ENCODE measurements at places on chromosomes 16 and 17.

DNA sequence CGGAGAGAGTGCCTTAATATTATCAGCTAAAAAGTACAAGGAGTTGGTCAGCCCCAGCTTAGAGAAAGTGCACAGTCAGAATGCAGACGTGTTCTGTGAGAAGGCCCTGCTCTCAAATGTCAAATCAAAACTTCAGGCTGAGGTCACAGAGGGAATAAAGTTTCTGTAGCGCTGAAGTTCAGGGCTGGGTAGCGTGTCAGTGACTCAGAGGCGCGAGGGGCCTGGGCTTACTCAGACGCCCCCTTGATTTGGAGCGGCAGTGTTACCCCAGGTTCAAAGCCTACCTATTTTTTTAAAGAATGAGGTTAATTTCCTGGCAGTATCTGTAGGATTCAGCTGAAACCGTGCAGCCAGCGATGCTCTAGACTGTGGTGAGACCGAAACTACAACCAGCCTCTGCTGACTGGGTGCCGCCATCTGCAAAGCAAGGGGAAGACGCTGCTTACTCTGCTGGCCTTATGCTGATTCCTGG is 4.8 kb downstream of the CIAO3 start:
- DNase-seq: no peak

- no peak for DNase-seq
Measured at GRCh38 chr17:7022781-7023571, at the start of gene BCL6B. TSS of gene BCL6B (plus strand) at chr17:7023050. CDS start at chr17:7023672, 622 bp downstream.

DNA sequence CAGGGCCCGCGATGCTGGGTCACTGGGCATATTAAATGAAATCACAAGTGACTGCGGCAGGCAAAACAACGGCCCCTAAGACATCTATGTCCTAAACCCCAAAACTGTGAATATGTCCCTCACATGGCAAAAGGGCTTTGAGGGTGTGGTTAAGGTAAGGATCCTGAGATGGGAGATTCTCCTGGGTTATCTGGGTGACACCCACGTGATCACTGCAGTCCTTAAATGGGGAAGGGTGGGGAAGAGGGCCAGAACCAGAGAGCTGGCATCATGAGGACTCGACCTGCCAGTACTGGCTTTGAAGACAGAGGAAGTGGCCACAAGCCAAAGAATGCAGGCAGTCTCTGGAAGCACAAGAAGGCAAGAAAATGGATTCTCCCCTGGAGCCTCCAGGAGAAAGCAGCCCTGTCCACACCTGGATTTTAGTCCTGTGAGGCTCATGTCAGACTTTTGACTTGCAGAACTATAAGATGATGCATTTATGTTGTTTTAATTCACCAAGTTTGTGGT is 12.5 kb downstream of the COTL1 start:
- DNase-seq: no peak

DNA sequence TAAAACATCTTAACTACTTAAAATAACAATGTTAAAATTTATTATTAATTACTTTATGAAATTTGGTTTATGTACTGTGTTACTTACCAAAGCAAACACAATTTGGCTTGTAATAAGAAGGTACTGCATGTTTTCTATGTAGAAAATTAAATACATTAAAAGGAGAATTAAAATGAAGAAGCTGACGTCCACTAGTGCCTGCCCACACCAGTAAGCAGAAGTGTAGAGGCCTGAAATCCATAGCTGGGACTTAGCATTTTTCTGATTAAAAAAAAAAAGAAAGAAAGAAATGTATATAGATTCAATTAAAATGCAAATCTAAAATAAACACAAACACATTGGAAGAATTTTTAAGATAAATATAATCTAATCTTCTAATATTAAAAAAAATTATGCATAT is 35.8 kb upstream of the ABCA9 start:
- DNase-seq: no peak

DNA sequence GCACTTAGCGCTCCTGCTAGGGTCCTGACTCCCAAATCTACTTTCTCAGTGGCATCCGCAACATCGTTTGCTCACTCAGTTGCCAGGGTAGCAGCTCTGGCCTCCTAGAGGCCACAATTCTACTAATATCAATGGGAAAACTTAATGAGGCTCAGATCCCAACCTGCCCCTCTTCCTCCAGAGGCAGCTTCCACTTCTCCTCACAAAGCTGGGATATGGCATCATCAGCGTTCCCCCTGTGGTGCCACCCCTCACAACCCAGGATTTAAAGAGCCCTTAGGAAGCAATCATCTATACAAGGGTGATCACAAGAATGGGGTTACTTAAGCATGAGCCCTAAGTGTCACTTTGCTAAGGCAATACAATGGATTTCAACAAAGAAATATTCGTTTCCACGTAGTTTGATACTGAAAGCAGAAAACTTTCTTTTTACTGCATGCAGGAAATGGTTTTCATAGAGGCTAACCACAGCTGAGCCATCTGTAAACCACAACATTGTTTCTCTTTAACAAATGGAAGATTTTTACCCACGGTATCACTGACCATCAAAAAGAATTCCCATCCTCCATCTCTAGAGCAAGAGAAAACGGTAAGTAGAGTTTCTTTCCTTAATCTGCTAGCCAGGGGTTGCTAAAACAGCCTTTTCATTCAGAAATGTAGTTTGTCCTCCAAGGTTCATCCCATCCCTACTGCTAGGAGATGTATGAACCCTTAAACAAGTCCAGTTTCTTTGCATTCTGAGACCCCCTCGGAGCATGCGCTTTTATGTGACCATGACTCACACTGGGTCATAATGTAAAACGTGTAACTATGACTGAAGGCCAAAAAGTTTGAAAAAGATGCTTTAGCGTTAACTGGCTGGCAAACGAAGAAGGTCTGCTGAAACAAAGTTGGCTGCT is 68.3 kb upstream of the BCAR1 start:
- DNase-seq: no peak

DNA sequence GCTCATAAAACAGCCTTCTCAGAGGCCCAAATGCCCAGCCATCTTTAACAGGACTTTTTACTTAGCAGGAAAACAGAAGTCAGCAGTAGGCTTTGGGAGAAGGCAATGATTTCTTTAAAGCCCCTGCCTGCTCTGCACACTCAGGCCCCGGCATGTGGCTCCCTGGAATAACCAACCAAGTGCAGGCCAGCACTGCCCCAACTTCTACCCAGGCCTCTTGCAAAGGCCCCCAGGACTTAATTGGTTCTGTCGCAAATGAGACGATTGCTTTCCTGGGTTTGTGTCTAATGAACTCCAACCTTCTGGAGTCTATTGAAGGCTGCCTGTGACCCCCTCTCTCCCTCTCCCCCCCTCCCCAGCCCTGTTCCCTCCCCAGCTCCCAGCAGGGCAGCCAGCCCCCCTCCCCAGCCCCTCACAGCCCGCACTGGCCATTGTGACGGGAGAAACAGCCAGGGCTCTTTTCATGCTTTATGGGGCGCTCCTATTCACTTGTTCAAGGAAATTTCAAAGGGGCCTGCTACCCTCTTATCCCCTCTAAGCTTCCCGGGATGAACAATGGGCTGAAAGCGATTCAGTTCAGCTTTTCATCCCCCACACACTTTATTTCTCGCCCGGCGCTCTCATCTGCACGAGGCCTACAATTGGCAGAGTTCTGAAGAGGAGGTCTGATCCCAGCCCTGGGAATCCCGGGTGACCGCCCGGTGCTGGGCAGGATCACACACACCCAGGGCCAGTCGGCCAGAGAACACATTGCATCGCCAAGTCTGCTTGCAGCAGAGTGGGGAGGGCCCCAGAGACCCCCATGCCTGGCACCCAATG is 15.5 kb downstream of the AXIN2 start:
- DNase-seq: no peak

DNA sequence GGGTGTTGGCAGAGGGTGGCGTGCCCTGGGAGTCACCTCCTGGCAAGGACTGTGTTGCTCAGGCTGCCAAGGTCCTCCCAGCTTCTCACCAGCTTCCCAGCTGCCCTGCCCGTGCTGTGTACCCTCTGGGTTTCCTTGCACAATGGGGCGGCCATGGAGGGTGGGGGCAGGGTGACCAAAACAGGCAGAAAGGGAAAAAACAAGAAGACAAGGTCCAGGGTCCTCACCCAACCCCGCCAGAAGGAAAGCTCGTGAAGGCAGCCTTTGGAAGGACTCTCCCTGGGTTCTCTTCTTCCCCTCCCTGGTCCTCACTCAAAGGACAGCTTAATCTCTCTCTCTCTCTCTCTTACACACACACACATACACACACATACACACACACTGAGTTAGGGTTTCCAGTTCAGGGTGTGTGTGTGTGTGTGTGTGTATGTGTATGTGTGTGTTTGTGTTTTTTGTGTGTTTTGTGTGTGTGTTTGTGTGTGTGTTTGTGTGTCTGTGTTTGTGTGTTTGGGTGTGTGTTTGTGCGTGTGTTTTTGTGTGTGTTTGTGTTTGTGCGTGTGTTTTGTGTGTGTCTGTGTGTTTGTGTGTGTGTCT is 2.0 kb downstream of the SLC13A5 start:
- DNase-seq: no peak

DNA sequence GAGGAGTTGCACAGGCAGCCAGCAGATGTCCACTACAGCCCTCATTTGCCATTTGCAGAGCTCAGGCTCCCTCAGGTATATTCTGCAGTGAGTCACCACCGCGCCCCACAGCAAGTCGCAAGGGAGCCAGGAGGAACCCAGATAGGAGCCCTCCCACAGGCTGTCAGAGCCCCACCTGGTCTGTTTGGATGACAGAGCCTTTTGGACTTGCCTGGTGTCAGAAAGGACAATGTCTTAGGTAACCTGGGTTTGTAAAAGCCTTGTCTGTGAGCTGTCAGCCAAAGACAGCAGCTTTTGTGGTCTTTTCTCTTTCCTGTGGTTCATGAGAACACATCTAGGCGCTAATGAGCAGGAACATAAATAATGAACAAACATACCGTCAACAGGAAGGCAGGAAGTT is 70.9 kb downstream of the GNAO1 start:
- no peak for DNase-seq

DNA sequence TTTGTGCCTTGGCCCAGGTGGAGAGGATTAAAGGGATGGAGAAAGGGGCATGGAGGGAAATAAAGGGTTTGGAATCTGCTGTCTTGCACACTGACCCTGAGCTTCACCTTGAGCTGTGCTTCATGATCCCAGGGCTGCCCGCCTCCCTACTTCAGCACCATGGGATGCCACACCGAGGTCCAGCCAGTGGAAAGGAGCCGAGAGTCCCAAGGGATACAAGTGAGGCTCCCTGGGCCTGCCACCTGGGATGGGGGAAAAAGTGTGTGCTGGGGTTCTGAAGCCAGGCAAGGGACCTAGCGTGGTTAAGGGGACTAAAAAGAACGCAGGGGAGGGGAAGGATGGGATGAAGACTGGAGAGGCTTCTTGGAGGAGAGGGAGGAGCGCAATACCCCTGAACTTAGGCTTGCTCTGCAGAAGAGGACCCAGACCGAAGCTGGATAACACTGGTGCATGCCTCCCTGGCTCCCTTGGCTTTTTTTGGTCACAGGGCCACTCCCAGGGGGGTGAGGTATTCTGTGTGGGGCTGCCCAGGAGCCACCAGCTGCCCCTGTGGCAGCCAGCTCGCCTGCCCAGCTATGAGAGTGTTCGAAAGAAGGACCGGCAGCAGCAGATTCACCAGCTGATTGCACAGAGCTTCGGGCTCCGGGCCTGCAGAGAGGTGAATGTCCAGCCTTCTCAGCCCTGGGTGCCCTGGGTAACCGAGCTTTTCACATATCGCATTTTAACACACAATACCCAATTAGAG is 7.2 kb downstream of the MRPL27 start:
- DNase-seq: no peak

DNA sequence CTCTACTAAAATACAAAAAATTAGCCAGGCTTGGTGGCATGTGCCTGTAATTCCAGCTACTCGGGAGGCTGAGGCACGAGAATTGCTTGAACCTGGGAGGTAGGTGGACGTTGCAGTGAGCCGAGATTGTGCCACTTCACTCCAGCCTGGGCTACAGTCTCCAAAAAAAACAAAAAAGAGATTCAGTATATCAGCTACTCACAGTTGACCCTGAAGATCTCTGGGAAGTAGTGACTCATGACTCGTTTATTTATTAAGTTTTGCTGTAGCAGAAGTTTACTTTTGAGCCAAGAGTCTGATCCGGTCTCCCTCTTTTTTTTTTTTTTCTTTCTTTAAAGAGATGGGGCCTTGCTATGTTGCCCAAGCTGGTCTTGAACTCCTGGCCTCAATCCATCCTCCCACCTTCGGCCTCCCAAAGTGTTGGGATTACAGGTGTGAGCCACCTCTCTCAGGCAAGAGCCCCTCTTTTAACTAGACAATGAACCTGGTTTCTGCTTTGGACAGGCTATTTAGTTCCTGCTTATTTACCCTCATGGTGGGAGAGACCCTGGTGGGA is 4.4 kb downstream of the MVP start:
- DNase-seq: no peak

GRCh38 chr17:73311428-73311780 is 397 bp downstream of the CDC42EP4 start:
- DNase-seq: no peak

- DNase-seq: no peak
Measured at GRCh38 chr16:21301895-21302291, 23.8 kb upstream of the CRYM start.

- no peak for DNase-seq
Measured at GRCh38 chr16:68310437-68310773, 341 bp downstream of the SLC7A6OS start.

GRCh38 chr16:27579087-27579980 is 29.4 kb downstream of the KATNIP start:
- no peak for DNase-seq

DNA sequence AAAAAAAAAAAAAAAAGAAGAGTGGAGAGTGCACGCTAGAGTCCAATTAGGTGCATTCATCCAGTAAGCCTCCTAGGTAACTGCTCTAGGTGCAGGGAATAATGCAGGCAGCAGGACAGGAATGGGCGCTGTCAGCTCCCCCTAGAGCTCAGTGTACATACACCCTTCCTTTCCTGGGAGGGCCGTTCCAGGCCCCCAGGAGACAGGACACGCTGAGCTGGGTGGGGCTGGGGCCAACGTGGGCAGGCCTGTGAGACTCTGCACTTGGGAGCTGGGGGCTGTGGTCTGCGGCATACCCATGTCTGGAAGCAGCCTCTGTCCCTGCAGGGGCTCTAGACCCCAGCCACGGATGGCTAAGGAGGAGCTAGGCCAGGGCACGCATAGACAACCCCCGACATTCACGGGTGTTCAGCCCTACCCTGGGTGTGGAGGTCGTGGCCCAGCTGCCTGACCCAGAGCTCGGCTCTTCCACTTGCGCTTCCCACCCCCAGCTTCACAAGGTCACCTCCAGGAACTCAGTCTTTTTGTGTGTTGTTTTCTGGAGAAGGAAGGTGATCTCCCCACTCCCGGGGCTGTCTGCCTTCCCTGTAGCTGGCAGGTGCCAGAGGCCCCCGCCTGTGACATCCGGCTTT is 1.0 kb upstream of the ANTKMT start:
- no peak for DNase-seq

- no peak for DNase-seq
Measured at GRCh38 chr17:82566129-82566960, 46.8 kb downstream of the FOXK2 start.

DNA sequence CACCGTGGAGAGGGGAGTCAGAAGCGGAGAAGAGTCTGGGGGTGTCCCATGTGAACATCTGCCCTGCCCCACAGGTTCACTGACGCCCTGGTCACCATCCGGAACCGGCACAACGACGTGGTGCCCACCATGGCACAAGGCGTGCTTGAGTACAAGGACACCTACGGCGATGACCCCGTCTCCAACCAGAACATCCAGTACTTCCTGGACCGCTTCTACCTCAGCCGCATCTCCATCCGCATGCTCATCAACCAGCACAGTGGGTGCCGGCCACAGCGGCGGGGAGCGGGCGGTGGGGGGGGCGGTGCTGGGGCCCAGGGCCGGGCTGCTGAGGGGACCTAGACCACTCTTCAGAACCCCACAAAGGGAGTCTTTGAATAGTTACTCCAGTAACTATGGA is 10.7 kb downstream of the PDK2 start:
- DNase-seq: no peak
